ENCODE measurements at places on chromosomes 6 and 20. TPM values are rescaled to one million over a fixed set of nuclear protein-coding genes. Genes with fewer than 3 reads are reported as not detected.

The SIRPB1 gene
- total RNA-seq, result 0.84 TPM

The ENPP5 gene
- not detected for total RNA-seq

The KCNK16 gene
- total RNA-seq, result not detected

The SCRT2 gene
- not detected for total RNA-seq

The FOXQ1 gene
- 4.8 TPM for total RNA-seq

The PPP1R3D gene
- total RNA-seq, result 1.1 TPM

The SOX12 gene
- total RNA-seq, result 33.9 TPM

All from A549 treated with ZK216348 at 1 μM for 4 hours (cell line).